ENCODE measurements at places on chromosomes 11 and 22.

DNA sequence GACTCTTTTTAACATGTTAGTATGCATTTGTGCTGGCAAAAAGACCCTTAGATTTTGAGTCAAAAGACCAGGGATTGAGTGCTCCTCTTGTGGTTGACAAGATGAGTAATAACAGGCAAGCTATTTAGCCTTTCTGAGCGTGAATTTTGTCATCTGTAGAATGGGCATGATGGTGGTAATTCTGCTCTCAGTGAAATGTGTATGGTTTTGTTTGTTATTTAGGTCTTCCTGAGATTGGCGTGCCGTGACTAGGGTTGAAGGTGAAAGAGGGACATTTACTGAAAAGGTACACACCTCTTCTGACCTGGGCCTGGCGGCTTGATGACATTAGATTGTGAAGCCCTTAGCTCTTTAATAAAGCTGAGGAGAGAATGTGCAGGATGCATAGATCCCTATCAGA lies 8.4 kb upstream of the CEP295 start:
- no peak for DNase-seq

- no peak for DNase-seq
Measured at GRCh38 chr11:75028724-75029123, 40.0 kb downstream of the NEU3 start.

DNA sequence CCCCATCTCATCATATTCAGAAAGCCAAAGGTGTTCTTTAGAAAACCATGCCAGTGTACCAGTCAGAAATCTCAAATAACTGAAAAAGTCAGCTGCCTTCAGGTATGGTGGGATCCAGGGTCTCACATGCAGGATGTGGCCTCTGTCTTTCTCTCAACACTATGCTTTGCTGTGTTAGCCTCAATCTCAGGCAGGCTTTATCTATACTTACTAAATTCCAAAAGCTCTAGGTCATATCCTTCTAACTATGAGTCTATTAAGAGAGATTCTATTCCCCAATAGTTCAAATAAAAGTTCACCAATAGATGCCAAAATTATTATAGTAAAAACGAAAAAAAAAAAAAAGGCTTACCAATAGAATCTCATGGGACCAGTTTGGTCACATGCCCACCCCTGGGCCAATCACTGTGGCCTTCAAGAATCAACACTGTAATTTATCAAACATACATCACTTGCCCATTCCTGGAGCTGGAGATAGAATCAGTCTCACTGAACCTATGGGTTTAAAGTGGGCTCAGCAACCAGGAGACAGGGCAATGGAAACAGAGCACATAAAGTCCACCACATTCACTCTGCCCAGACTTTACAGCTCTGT lies 38.0 kb upstream of the APLNR start:
- peak; percentile 41 for DNase-seq

DNA sequence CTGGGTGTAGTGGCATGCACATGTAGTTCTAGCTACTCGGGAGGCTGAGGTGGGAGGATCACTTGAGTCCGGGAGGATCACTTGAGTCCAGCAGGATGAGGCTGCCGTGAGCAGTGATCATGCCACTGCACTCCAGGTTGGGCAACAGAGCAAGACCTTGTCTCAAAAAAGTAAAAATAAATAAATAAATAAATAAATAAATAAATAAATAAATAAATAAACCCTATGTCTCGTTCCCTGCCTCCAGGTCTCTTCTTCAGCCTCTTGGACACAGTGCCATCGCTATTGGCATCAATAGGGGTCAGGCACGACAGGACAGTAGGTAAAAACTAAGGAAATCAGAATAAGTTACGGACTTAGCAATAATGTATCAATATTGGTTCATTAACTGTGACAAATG lies 23.4 kb upstream of the SYT12 start:
- DNase-seq = no peak

DNA sequence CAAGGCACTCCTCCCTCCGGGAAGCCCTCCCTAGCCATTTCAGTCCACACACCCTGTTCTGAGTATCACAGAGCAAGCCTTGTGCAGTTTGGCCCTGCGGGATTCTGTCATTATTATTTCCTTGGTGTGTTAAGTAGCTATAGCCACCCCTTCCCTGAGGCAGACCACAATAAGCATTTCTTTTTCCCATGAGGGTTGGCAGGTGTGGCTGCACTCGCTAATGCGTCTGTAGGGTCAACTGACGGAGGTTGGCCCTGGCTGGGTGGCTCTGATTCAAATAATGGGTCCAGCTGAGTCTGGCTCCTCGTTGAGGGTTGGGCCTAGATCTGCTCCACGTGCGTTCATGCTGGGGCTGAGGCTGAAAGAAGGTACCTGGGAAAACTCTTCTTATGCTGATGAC lies 5.1 kb downstream of the F2 start:
- DNase-seq = no peak

DNA sequence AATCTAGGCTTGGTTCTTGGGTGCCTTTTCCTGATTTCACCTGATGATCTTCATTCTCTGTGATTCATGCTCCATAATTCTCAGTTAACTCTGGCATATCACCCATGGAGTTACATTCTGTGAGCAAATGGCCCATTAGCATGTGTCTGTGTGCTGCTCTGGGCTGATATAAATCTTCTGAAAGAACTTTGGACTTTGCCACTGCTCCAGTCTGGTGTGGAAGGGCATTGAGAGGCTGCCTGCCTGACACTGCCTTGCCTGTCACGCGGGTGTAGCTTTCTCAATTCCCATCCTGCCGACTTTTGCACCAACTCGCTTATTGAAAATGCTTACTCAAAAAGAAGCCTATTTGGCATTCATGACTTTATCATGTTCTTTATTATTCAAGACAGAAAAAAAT lies 42.2 kb downstream of the FAT3 start:
- DNase-seq = no peak

DNA sequence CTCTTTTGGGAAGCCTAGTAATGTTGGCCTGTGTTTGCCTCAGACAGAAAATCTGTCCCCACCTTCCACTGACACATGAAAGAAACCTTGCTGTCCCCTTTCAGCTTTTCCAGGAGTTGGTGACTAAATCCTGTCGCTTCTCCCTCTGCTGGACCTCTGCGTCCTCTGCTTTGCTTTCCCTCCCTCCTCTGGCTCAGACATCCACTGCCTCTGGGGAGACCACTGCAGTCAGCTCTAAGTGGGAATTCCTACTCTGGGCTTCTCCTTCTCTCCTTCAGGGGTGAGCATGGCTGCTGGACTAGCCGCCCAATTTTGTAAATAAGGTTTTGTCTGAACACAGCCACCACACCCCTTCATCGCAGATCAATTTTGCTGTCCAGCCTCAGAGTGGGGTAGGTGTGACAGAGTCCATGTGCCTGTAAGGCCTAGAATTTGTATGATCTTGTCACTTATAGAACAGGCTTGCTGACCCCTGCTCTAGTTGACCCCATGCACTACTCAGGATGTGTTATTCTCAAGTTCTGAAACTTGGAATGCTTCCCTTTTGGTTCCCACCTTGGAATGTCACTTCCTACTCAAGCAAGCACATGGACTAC lies 23.0 kb downstream of the LRRC74B start:
- no peak for DNase-seq

DNA sequence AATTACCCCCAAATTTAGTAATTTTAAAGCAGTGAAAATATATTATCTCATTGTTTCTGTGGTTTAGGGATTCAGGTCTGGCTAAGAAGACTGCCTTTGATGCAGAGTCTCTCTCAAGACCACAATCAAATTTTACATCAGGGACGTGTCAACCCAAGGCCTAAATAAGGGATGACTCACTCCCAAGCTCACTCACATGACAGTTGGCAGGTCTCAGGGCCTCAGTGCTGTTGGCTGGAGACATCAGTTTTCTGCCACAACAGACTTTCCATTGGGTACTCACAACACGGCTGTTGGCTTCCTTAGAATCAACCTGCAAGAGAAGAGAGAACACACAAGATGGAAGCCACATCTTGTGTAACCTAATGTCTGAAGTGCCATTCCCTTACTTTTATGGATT lies 377.3 kb downstream of the FAM181B start:
- DNase-seq = no peak

- no peak for DNase-seq
Measured at GRCh38 chr11:17652556-17652955, 66.8 kb upstream of the MYOD1 start.

GRCh38 chr11:126457817-126458216 lies 102.3 kb downstream of the ST3GAL4 start:
- DNase-seq = no peak

DNA sequence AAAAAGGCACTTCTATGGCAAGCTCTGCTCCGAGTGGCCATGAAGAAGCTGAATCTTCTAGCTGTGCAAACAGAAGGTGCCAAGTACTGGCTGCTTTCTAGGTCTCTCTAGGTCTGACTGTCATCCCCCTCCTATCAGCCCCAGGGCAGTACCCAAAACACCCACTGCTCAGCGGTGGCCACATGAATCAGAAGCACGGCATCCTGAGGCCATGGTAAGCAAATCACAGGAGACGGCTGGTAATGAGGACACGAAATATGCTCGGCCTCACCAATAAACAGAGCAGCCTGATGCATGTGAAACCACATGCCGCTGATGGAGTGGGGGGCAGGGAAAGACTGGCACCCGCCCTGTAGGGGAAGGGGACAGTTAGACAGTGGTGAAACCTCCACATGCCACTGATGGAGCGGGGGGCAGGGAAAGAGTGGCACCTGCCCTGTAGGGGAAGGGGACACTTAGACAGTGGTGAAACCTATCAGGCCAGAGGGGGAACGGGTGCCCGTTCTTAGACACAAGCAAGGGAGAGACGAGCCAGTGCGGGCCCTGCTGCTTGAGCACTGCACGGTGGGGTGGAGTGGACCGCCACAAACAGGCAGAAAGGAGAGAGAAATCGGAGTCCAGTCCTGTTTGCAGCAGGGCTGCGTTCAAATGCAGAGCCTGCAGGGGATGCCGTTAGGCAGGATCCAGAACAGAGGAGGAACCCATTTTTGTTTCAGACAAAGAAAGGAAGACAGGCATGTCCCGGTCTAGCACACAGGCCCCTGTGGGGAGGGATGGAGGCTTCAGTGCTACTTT lies 29.9 kb upstream of the MOB2 start:
- DNase-seq = peak; percentile 20

DNA sequence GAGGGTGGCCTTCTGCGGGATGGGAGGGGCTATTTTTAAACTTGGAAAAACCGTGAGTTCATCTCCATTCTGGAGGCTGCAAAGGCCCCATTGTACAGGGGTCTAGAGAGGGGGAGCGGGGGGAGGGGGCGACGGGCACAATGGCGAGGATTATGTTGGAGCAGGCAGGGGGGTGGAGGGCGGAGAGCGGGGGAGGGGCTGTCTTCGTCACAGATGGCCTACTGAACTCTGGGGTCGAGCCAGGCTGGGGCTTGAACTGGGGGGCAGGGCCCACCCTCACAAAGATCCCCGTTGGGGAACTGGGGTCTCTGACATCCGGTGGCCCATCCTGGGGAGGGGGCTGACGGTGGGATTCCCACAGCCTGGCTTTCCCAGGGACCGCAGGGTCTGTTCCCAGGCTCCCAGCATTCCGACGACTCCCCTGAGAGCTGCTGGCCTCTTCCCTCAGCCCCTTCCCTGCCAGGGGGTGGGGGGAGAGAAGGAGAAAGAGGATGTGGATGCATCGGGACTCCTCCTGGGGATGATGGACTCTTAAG lies 3.4 kb upstream of the MCAM start:
- no peak for DNase-seq

Measured in cardiac fibroblast (primary cell).